Stimulated activated CD4-positive, alpha-beta T cell treated with anti-CD3 and anti-CD28 coated beads, TNF-alpha, amount 100 ng/mL, for 1 hour (primary cell): ENCODE measurements at places on chromosomes 6 and 20.
A peak's percentile ranks its signal among the peaks of the same experiment; 100 is the strongest.

- no peak for DNase-seq
Measured at GRCh38 chr20:50438986-50439407, 71.2 kb upstream of the PTPN1 start.

DNA sequence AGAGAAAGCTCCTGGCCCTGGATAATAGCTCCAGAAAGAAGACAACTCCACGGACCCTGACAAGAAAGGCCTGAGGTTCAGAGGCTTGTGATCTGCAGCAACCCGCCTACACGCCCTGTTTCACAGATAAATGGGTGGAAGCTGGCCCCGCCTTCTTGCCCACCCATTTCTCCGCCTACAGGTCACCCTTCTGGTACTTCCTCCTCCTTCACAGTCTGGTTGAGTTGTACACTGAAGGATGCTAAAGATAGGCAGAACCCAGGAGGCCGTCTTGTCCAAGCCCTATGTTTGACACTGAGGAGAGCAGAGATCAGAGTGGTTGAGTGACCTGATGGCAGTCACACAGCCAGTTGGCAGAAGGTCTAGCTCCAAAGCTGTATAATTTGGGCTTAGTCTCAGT, 34.2 kb upstream of the MDGA1 start:
- DNase-seq, result peak; percentile 30

DNA sequence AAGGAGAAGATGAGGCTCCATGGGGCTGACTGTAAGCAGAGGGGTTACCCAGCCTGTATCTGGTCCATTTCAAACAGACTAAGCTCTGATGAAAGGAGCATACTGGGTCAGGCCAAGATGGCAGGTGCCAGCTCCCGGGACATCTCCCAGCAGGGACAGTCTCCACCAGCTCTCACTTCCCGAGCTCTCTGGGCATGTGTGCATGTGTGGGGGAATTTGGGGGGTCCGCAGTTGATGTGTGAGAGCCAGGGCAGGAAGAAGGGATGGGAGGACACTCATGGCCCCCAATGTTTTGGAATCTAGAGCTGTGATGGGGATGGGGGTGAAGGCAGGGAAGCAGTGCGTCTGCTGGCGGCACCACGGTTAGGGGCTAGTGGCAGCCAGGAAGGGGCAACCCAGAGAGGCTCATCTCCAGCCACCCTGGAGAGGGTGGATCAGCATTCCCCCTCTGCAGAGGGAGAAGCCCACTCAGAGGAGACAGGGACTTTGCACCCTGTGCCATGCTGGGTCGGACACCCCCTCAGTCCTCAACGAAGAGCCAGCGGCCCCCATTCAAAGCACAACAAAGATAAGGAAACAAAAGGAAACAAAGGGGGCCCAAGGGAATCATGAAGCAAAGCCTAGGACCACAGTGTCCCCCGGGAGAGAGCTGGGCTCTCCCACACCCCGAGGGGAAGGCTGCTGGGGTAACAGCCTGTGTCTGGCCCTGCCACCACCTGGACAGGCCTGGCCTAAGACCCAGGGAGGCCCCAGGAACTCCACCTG, 52.4 kb downstream of the DSTN start:
- no peak for DNase-seq

GRCh38 chr6:1624851-1625781, 15.4 kb downstream of the FOXC1 start:
- no peak for DNase-seq

GRCh38 chr20:1291191-1291741, 25.2 kb downstream of the SNPH start:
- DNase-seq, result no peak

DNA sequence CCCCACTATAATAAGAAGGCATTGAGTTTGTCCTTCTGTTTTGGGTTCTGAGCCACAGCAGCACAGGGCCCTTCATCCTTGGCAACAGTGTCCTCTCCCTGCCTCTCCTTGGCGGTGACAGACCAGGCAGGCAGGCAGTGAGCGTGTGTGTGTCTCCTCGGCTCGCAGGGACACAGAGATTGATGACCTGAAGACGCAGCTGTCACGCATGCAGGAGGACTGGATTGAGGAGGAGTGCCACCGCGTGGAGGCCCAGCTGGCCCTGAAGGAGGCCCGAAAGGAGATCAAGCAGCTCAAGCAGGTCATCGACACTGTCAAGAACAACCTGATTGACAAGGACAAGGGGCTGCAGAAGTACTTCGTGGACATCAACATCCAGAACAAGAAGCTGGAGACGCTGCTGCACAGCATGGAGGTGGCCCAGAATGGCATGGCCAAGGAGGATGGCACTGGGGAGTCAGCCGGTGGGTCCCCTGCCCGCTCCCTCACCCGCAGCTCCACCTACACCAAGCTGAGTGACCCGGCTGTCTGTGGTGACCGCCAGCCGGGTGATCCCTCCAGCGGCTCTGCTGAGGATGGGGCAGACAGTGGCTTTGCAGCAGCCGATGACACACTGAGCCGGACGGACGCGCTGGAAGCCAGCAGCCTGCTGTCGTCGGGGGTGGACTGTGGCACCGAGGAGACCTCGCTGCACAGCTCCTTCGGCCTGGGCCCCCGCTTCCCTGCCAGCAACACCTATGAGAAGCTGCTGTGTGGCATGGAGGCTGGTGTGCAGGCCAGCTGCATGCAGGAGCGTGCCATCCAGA, 24.0 kb downstream of the SDCBP2 start:
- no peak for DNase-seq

DNA sequence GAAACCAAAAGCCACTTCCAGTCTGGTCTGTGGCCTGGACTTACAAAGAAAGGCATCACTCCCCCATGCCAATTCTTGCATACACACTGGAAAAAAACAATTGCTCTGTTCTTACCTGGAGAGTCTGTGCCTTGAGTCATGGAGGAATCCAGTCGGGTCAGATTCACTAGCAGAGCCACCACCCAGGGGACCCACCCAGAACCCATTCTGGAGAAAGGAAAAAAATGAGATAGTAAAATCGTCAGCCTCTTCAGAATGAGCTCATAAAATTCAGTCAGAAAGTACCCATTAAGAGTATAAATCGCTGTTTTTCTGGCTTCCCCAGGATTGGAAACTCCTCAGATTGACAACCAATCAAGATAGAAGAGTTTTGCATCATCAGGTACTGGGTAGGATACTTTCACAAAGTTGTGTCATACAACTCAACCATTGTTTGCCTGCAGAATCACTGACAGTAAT, at the start of gene HLA-DOB:
HLA-DOB (minus strand) TSS at position 257 of the 459 bp plus-strand sequence; CDS start at position 206, 51 bp downstream.
- DNase-seq, result no peak

DNA sequence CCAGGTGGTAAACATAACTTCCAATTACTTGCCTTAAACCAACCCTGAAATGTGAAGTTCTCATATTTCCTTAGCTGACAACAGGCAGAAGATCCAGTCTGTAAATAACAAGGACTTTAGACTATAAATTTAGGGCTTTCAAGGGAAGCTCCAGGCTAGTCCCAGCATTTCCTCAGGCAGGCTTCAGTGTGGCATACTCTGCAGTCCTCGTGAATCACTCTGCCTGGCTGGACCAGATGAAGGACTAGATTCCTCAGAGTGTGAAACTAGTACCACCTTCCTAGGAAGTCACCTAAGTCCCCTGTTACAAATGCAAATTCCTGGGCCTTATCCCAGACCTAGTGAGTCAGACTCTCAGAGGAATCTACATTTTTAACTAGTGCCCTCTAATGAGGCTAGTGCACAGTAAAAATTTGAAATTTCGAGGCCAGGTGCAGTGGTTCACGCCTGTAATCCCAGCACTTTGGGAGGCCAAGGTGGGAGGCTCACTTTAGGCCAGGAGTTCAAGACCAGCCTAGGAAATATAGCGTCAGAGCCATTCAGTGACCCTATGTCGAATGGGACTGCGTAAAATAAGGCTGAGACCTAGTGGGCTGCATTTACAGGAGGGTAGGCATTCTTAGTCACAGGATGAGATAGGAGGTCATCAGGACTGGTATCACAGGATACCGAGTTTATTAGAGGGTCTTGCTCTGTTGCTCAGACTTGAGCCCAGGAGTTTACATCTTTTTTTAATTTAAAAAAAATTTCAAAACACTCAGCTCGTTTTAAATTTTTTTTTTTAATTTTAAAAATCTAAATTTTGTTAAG, 279.6 kb upstream of the JARID2 start:
- no peak for DNase-seq

DNA sequence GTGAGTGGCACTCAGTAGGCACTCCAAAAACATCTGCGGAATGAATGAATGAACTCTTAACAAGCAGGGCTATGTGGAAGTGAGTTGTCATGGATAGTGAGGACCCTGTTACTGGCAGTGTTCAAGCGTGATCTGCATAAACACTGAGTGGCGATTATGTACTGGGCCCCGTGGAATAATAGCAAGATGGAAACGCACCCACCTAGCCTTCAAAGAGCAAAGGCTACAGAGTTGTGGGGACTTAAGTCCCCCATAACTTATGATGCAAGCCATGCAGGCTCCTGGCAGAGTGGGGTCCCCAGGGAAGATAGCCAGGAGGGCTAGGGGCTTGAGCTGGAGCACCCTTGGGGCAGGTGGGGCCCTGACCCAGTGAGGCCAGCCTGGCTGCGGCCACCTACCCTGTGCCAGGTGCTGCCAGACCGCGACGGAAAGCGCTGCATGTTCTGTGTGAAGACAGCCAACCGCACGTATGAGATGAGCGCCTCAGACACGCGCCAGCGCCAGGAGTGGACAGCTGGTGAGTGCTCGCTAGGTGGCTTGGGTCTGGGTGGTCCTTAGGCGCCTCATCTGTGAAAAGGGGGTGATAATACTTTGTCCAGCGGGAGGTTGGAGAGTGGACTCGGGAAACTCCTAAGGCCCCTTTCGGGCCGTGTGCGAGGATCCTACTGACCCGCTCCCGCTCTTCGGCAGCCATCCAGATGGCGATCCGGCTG, 20.0 kb downstream of the DEF6 start:
- no peak for DNase-seq

- DNase-seq, result no peak
Measured at GRCh38 chr6:4661391-4661790, 114.8 kb upstream of the CDYL start.

DNA sequence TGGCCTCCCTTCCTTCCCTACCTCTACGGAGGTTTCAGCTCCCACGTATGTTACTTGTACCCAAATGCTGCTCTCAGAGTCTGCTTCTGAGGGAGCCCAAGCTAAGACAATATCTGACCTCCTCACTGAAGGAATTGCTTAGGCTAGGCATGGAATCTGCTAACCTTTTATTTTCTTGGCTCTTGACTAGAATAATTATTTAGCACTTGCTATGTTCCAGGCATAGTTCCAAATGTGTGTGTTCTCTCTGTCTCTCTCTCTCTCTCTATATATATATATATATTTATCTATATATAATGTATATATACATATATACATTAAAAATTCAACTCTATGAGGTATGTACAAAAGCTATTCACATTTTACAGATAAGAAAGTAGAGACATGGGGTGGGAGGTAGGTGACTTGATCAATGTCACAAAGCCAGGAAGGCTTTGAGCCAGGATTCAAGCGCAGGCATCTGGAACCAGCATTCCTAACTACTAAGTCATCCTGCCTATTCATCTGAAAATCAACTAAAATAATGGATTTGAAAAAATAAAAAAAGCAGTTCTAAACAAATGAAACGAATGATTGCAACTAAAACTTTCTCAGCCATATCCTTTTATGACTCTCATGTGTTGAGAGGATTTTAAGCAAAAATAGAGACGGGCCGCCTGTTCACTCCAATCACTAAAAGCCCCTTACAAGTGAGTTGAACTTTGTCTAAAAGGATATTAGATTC, 189.7 kb upstream of the JAG1 start:
- no peak for DNase-seq

- DNase-seq, result no peak
Measured at GRCh38 chr20:48463916-48464315, 363.9 kb downstream of the PREX1 start.

DNA sequence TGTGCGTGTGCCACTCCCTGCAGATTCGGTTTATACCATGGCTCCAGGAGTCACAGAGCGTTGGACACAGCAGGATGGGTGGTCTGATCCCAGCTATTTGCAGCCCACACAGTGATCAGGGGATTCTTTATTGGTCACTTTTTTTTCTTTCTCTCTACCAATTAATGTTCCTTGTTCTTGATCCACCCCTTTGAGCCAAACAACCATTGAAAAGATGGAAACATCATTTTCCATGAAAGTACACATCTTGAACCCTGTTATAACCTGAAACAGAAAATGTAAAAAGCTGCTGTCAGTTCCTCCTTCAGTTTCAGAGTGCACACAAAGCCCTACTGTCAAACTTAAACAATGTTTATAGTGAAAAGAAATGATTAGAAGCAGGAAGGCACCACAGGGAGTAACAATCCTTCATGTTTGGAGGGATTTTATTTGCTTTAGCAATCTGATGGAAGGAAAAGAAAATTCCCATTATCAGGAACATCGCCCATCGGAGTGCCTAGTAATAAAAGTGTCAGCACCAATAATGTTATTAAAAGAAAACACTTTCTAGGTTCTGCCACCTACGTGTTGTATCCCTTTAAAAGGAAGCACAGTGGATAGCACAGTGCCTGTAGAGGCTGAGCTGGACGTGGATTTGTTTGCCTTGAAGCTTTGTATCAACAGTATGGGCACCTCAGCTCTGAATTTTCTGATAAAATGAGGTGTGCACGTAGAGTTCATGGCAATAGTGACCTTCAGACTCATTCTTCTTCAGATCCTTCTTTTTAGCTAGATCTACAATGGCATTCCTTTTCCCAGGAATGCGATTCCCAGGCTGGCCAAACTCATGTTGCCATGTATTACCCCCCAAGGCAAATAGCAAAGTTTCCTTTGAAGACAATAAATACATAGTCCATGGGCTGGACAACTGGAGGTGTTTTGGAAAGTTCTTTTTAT, 16.1 kb upstream of the THBD start:
- no peak for DNase-seq

DNA sequence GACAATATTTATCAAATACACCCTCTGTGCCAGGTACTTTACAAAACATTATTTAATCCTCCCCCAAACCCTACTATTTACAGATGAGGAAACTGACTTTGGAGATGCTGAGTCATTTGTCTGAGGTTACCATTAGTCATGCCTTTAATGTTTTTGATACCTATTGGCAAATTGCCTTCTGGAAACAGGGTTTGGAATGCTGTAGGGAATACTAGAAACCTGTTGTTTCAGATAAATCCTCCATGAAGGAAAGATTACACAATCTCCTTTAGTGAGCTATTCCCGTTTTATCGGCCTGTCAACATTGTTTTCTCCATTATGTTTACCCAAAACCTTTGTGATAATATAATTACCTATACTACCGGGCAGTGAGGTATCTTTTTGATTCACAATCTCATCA, 93.6 kb upstream of the ADGRF1 start:
- DNase-seq, result no peak

- no peak for DNase-seq
Measured at GRCh38 chr6:168167431-168168315, 88.7 kb upstream of the FRMD1 start.

DNA sequence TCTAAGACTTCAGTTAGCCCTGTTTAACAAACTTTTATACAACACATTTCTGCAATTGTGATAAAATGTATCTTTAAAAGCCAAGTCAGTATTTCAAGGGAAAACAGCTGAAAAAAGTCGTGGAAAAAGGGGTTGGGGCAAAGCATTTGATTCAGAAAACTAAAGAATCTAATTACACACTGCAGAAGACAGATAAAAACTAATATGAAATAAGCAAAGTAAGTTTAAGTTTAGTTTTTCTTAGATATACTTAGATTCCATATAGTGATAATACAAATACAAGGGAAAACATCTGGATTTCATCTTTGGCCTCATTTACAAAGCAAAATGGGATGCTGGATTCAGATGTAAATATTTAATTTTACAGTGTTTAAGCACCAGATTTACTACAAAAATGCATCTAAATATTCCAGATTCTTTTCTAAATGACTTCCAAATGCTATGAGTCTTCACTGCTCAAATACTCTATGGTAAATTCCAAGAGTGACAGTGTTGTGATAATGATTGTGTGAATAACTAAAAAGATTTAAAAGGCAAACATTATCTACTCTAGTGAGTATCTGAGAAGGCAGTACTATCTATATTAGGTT, 1.5 kb upstream of the ADNP start:
- no peak for DNase-seq
